ENCODE measurements at places on chromosomes 1 and 21.

GRCh38 chr1:185704181-185704580 lies 30.0 kb upstream of the HMCN1 start:
- DNase-seq, result no peak

- DNase-seq, result peak; percentile 59
Observed at GRCh38 chr1:110502402-110503151, 16.4 kb downstream of the KCNA10 start.

DNA sequence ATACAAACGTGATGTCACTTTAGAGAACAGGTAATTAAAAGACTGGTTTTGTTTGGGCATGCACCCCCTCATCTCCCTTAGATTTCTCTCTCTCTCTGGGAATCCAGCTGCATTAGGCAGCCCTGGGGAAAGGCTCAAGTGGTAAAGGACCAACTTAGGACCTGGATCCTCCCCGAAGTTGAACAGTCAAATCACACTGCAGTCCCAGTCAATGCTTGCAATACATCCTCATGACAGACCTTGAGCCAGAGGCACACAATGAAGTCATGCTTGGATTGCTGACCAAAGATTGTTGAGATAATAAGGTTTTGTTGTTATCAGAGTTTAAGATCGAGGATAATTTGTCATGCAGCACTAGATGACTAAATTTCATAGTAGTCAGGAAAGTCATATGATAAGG lies 1285.8 kb upstream of the NCAM2 start:
- DNase-seq, result no peak

DNA sequence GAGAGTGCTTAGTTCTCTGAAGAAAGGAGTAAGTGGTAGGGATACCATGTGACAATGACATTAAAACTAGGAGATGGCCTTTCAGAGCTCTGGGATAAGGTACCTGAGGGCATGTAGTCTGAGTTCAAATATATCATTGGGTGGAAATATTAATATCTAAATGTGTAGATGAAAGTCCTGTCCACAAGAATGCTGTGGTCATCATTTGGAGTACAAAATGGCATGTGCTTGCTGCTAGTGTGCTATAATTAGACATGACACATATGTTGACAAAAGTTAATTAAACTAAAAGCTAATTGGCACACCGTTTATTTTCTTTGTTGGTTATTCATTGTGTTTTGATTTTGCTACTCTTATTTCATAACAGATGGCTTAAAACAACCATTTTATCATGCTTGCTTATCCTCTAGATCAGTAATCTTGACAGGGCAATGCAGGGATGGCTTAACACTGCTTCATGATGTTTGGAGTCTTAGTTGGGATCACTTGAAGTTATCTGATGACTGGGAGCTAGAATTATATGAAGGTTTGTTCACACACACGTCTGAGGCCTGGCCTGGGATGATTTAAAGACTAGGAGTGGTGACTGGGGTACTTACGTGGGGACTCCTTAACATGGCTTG lies 31.0 kb downstream of the CC2D1B start:
- DNase-seq, result no peak

GRCh38 chr1:53652441-53653199 lies 86.3 kb downstream of the GLIS1 start:
- DNase-seq, result no peak

GRCh38 chr1:147852706-147853225 lies 49.8 kb upstream of the GJA8 start:
- DNase-seq, result no peak

- DNase-seq, result no peak
Observed at GRCh38 chr1:96515430-96515829, 206.2 kb upstream of the PTBP2 start.

- no peak for DNase-seq
Observed at GRCh38 chr1:53084589-53084971, 22.6 kb downstream of the PODN start.

DNA sequence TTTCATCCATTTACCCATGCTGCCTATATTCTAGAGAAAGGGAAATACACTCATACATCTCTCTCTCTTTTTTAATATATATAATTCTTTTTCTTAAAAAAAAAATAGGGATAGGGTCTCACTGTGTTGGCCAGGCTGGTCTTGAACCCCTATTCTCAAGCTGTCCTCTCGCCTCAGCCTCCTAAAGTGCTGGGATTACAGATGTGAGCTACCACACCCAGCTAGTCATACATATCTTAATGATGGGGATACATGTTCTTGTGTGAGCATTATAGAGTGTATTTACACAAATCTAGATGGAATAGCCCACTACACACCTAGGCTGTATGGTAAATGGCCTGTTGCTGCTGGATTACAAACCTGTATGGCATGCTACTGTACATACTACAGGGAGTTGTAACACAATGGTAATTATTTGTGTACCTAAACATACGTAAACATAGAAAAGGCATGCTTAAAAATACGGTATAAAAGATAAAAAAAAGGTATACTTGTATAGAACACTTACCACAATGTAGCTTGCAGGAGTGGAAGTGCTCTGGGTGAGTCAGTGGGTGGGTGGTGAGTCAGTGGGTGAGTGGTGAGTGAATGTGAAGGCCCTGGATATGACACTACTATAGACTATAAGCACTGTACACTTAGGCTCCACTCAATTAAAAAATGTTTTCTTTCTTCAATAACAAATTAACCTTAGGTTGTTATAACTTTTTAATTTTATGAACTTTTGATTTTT lies 72.9 kb downstream of the IVNS1ABP start:
- no peak for DNase-seq

DNA sequence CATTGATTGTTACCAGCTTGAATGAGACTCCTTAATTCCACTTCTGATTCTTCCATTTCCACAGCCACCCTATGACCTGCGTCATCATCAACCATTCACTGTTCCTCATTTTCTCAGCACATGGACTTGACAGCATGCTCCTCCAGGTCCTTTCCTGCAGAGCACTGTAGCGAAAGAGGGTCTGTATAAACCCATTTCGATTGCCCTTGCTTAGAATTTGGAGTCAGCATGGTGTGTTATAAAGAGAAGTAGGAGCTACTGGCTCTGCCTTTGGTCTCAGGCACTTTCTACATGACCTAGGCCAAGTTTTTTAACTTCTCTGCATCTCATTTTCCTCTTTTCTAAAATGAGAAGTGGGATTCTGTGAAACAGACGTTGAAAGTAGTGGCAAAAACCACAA lies 133.8 kb downstream of the AK5 start:
- DNase-seq, result no peak

DNA sequence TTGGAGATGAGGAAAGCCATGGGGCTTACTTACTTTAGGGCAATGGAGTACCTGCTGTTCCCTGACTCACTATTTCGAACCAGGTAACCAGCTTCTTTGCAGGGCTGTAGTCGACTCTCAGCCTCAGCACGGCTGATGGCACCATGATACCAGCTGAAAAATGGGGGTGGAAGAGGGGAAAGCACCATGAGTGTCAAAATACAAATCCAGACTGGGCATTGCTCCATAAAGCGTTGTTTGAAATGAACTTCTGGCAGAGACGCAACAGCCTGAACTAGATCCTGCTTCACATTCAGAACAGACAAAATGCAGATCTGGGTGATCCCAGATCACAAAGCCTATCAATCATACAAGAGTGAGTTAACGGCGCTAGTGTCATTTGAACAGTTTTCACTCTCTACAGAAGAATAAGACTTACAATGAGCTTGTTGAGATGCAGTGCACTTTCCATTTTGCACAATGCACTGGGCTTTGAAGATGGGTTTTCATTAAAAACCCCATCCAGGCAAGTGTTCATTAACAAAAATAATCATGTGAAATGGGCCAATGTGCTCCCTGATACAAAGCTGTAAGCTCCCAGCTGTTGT lies 16.0 kb upstream of the TDRD10 start:
- DNase-seq, result no peak

- no peak for DNase-seq
Observed at GRCh38 chr21:14753466-14754258, 207.5 kb upstream of the SAMSN1 start.

DNA sequence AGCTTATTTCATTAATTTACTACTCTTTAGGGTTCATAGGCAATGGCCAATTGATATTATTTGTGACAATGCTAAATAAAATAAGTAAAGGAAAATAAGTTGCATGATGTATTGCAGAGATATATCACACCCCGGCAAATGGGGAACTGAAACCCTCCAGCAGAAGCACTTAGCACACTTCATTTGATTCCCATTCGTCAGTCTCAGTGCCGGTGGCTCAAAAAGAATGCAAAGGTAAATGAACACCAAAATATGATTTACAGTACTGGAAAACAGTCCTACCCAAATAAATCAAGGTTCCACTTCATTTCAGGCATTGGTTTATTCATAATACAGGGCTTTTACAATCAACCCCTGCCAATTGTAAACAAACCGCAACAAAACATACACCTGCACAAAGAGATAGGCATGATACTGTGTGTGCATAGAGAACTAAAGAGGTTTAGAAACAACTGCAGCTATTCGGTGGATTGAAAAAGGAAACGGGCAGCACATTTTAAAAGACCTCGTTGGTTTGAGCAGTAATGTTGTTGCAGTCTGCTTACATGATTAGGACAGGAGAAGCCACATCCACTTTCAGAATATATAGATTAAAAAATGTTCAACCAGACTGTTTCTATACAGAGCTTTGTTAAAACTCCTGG lies 1019.2 kb downstream of the TTLL7 start:
- no peak for DNase-seq

- DNase-seq, result no peak
Observed at GRCh38 chr1:240613356-240614142, 1.6 kb upstream of the GREM2 start.

- DNase-seq, result no peak
Observed at GRCh38 chr21:42207426-42207825, 11.5 kb upstream of the ABCG1 start.

- no peak for DNase-seq
Observed at GRCh38 chr1:36008546-36009197, 75.2 kb upstream of the TEKT2 start.

DNA sequence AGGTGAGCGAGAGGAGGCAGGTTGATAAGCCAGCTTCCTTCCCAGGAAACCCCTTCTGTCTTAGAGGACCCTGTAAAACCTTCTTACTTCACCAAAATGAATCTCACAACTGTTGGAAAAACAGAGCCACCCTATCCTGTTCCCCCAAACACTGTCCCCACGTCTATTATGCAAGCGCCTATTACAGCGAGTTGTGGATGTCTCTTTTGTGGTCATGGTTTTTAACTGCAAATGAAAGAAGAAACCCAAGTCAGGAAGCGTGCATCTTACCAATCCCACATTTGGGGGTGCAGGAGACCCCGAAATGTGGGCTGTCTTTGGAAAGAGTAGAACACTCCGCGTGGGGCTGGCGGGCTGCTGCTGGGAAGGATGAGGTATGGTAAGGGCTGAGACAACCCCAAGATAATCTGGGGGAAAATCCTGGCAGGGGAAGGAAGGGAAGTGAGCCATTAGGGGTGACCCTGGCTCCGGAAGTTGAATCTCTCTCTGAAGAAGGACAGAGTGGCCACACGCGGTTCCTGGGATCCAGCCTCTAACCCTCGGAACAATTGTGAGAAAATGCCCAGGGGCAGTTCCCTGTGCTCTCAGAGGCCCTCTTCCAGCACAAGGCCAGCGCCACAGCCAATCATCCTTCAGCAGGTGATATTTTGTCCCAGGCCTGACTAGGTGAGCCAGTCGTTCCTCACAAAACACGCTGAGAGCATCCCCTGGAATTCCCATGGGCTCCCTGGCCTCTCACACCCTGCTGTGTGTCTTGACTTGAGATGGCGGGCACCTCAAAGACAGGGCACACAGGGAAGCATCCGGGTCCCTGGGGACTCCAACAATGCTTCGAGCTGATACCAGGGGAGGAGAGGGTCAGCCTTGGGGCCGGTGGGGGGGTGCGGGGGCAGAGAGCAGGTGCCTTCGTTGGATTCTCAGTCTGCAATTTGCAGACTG lies 168.5 kb upstream of the IRF2BP2 start:
- peak; percentile 29 for DNase-seq

DNA sequence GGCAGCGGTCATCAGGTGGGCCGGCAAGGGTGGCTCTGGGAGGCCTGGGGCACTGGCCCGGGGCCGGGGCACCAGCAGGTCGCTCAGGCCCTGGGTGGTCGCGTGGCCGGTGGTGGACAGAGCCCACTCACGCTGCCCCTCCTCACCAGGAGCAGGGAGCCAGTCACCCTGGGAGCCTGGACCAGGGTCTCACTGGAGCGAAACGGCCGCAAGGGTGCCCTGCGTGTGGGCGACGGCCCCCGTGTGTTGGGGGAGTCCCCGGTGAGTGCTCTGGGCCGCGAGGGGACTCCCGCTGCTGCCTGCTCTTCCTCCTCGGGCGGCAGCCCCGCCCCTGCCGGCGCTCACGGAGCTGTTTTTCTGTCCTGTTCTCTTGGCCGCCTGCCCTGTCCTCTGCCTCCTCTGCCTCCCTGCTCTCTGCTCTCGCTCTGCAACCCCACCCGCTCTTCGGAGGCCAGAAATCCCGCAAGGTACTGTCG lies 23.5 kb downstream of the RNF223 start:
- DNase-seq, result no peak

DNA sequence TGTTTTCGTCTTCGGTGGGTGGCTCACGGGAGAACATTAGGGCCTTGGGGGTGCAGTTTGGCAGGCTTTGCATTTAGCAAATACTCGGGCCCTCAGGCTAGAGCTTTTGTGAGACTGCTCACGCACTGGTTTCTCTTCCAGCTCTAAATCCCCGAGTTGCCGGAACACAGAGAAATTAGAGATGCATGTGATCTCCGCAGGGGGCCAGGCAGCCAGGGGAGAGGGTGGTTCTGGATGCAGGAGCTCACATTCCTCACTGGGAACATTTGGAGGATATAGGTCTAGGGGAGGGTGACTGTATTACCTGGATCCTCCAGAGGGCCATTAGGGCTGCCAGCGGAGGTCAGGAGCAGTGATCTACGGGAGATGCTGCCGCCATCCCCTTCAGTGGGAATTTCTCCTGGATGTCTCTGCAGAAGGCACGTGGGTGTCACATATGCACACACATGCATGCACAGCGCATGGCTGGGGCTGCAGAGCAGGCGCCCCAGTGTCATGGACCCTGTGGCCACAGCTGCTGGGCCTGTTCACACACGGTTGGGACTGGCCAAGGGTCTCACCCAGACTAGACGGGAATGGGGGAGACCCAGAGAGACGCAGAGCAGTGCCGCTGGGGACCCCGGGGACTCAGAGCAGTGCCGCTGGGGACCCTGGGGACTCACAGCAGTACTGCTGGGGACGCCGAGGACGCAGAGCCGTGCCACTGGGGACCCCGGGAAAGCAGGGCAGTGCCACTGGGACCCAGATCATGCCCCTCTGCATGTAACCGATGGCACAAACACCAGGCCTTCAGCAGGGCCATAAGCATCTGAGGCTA lies 258.7 kb downstream of the CAMTA1 start:
- DNase-seq, result no peak

- DNase-seq, result no peak
Observed at GRCh38 chr1:55358581-55358980, 143.4 kb upstream of the USP24 start.

Data from Ammon's horn (tissue), 1 donor.